ENCODE measurements at places on chromosomes 13 and 19. TPM values are rescaled to one million over a fixed set of nuclear protein-coding genes. Genes with fewer than 3 reads are reported as not detected.

Gene SIGLECL1
- not detected for total RNA-seq

Gene CPB2
- not detected for total RNA-seq

Gene SHISA7
- total RNA-seq: not detected

Gene CEACAM16
- not detected for total RNA-seq

Gene GNA15
- 22.8 TPM for total RNA-seq

Gene KANK3
- 2.7 TPM for total RNA-seq

Gene GRIK5
- 0.65 TPM for total RNA-seq

Gene RFPL4A
- total RNA-seq: not detected

Gene ZNF681
- total RNA-seq: 5.2 TPM

Gene TICAM1
- total RNA-seq: 19.2 TPM

Gene CCL25
- 7.4 TPM for total RNA-seq

Gene C19orf85
- total RNA-seq: not detected

Gene LRRC25
- not detected for total RNA-seq

Gene SPRED3
- total RNA-seq: 1.2 TPM

Gene ZNF320
- total RNA-seq: 10.9 TPM

All from activated CD4-positive, alpha-beta T cell treated with anti-CD3 and anti-CD28 coated beads, Interleukin-2, amount 10 ng/mL, durations not matched to agents 7 days and 5 days (primary cell).